ENCODE measurements at places on chromosomes 4 and X.

DNA sequence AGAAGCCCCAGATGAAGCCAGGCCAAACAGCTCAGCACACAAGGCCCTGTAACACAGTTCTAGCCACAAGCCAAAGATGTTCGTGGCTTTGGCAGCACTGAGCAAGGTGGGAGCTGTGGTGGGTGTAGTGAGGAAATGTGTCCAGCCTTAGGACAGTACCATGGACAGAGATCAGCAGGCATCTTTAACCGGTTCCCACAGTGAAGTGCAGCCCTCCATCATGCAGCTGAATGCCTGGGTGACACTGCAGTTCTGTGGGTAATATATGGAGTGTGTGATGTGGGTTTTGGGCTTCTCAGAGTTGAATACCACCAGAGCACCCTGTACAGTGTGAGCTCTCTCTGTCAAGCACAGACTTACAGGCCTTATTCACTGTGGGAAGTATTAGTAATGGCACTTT is 6.0 kb upstream of the NEXMIF start:
- DNase-seq, result no peak

DNA sequence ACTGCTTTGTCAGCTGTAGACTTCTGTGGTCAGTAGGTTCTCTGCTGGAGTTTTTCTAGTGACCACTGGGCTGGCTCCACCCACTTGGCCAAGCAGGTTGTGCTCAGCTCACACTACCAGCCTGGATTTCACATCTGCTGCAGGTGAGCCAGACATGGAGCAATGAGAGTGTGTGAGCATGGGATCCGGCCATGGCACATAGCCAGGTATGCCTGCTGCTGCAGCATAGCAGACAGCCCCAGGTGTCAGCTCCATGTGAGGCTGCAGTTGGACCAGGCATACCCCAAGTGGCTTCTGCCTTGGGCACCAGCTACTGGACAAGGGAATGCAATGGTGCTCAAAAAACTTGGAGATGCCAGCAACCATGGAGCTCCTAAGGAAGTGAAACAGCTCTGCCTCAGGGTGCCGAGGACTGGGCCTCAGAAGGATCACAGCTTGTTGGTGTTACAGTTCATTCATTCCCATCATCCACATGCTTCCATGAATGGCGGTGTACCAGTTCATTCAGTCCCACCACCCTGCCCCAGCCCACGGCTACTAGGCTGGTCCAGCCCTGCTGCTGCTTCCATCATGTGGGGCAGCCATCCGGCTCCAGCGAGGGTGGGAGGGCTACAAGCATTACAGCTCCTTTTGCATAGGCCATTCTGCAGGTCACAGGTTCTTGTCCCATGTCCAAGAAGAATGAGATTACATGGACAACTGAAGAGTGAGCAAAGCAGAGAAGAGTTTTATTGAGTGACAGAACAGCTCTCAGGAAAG is 389.1 kb upstream of the PCDH7 start:
- no peak for DNase-seq

DNA sequence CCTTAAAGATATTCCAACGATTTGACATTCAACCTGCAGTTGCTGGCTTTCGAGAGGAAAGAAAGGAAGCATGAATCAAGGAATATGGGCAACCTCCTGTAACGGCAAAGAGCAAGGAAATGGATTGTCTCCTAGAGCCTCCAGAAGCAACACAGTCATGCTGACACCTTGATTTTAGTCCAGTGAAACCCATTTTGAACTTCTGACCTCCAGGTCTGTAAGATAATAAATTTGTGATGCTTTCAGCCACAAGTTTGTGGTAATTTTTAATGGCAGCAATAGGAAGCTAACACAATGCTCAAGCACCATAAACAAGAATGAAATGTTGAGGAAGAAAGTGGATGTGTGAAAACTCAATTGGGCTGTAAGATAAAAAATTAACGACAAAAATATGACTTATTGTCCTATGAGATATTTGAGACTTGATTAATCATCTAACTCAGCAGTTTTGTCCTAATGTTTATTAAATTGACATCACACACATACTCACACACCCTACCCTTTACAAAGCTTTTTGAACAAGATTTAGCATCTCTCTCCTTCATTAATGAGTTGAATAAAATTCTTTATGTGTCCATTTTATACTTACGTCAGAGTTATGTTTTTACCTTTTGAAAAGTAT is 857.2 kb upstream of the INTU start:
- no peak for DNase-seq

DNA sequence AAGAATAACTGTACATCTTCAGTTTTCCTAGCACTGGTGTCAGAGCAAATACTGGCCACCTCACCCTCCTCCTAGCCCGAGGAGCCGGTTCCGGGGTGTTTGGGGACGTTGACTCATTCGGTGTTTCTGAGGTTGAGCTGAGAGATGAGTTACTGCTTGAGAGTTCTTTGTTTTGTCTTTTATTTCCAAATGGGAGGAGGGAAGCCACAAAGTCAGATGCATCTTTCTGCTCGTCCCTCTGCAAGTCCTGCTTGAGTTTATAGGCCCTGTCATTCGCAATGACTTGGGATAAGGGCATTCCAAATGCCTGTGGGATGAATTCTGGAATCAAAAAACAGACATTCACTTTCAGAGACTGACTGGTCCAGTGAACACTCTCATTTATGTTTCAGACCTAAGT is 77.5 kb downstream of the HCCS start:
- DNase-seq, result no peak

GRCh38 chrX:38847206-38847902 is 46.1 kb downstream of the MID1IP1 start:
- DNase-seq, result no peak

- no peak for DNase-seq
Measured at GRCh38 chr4:4619821-4620220, 78.0 kb upstream of the STX18 start.

- DNase-seq, result no peak
Measured at GRCh38 chrX:17738737-17739535, 1.6 kb downstream of the SCML1 start.

DNA sequence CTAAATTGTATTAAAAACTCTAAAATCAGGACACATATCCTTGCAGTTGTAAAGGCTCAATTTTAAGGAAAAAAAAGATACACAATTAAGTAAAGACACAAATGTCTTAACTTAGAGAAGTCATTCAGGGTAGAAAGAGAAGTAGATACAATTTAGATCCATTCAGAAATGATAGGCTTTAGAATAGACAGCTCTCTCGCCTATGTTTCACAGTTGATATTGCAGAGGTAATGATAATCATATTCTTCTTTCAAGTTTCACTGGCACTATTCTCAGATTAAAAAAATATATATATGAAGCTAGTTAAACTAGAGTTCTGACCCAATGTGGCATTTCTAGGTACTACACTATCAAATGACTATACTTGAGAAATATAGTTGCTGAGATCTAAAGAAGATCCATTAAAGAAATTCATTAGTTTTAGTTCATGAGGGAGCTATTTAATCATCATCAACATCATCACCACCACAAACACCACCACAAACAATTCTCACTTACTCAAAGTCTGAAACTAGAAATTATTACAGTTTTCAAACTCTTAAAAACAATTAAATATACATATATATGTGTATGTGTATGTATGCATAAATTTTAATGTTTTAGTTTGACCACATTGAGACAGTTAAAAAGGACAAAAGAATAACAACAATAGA is 93.1 kb downstream of the ANTXR2 start:
- DNase-seq, result no peak

DNA sequence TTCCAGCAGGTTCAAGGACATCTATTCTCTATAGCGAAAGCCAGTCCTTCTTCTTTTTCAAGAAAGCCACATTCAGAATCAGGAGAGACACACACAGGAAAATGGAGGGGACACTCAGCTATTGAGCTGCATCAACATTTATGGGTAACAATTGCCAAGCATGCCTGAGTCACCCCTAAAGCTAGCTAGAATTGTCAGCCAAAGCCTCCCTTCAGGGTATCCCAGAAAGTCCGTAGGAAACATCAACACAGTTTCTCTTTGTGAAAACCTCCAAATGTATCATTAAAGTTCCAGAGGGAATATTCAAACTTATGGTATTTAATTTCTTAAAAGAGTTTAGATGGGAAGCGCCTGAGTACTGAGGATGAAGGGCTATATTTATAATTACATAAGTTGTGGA is 331.1 kb upstream of the SLC7A11 start:
- DNase-seq, result no peak

GRCh38 chrX:120380699-120381098 is 18.8 kb downstream of the ATP1B4 start:
- peak; percentile 13 for DNase-seq

DNA sequence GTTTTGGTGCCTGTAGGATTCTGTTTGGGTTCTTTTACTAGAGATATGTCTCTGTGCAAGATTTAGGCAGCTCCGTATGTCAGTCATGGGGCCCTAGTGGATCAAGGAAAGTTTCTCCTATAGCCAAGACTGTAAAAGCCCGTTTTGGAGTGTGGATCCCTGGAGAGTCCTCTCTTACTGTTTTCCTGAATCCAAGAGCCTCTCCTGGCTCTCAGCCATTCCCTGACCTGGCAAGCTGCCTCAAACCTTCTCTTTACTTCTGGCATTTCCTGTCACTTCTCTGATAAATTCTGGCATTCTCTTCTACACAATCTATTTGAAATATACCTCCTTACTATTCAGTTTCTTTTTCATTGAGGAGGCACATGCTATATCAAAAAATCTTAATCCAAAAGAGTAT is 41.4 kb downstream of the DCAF12L2 start:
- DNase-seq, result no peak

DNA sequence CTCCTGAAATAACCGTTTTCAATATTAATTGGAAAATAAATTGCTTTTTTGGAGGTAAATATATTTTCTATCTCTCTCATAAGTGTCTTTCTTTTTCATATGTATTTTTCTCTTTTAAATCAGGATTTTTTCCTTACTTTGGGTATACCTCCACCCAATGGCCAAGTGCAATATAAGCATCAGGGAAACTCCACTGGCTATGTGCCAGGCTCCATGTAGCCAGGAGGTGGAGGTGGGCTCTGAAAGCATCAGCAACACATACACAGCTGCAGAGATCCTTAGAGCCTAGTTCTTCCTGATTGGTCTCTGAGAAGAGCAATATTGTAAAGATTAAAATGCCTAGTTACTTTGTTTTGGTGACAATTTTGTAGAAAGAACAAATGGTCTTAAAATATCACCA is 3.4 kb downstream of the GABRA2 start:
- no peak for DNase-seq

GRCh38 chr4:38842994-38843393 is 13.6 kb downstream of the TLR6 start:
- DNase-seq, result peak; percentile 83

- no peak for DNase-seq
Measured at GRCh38 chrX:150577174-150577573, 8.8 kb downstream of the MTM1 start.

- DNase-seq, result no peak
Measured at GRCh38 chr4:108888769-108889168, 125.9 kb upstream of the ETNPPL start.

- no peak for DNase-seq
Measured at GRCh38 chrX:9447906-9448305, 17.0 kb upstream of the TBL1X start.

- DNase-seq, result no peak
Measured at GRCh38 chrX:115547448-115547847, 13.5 kb upstream of the PLS3 start.

DNA sequence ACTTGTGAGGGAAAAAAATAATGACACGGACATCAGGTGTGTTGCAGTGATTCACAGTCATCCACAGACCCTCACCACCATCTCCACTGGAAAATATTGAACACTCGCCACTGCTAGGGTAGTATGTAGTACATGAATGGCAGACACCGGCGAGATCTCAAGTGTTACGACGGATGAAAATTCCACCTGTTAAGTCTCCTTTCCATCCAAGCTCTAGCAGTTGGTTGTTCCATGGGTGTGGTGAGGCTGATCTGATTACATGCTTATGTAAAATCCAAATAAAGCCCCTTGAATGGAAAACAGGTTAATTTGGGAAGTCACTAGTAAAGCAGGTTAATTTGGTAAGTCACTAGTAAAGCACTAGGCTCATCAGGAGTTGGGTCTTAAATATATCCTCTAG is 1.1 kb upstream of the ARMCX4 start:
- no peak for DNase-seq

DNA sequence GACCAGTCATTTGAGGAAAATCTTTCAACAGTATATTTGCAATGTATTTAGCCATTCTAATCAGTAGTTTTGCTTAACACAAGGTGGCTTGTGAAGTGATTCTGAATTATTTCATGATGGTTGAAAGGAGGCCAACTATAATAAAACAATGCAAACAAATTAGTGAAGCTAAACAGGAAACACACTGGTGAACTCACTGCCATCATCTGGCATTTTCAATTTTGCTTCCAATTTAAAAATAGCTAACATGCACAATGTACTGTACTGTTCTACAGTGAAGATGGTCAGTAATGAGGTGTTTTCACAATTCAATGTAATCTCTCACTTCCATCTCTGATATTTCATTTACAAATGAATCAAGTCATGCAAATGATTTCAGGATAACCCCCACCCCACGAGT is 31.1 kb downstream of the PGRMC2 start:
- DNase-seq, result no peak

GRCh38 chrX:3181846-3182245 is 140.6 kb downstream of the ARSF start:
- DNase-seq, result no peak

GRCh38 chr4:56324011-56324610 is 63.2 kb downstream of the AASDH start:
- no peak for DNase-seq

DNA sequence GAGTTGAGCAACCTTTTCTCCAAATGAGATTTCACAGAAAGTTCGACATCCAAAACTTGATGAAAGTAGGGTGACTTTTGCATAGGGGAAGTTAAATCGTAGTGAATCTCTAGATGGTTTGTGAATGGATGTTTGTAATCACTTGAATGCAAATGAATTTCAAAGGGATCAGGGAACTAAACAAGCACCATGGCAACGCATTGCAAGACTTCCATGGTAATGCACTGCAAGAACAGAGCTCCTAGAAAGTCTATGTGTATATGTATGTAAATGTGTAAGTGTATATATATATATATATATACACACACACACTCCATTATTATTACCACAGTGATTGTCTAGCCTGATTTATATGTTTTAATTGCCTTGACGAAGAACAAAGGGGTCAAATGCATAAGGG is 27.3 kb downstream of the INTS6L start:
- DNase-seq, result no peak

- DNase-seq, result no peak
Measured at GRCh38 chrX:40402831-40403533, 177.8 kb upstream of the ATP6AP2 start.

DNA sequence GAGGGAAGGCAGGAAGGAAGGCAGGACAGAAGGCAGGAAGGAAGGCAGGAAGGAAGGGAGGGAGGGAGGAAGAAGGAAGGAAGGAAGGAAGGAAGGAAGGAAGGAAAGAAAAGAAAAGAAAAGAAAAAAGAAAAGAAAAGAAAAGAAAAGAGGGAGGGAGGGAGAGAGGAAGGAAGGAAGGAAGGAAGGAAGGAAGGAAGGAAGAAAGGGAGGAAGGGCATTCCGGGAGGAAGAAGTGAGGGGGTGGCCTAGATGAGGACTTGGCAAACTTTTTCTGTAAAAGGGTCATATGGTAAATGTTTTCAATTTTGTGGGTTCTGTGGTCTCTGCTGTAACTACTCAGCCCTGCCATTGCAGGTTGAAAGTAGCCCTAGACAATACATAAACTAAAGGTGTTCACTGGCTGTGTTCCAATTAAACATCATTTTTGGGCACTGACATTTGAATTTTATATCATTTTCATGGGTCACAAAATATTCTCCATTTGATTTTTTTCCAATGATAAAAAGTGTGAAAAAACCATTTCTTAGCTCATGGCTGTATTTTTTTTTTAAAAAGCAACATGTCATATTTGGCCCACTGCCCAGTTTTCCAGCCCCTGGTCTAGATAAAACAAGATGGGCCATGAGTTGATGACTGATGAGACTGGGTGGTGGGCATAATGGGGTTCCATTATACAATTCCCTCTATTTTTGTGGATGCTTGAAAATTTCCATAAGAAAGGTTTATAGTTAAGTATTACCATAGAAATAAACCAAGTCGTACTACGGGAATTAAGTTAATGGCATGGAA is 3.1 kb downstream of the ZNF630 start:
- no peak for DNase-seq

Measured in NCI-H1930 (cell line).